ENCODE measurements at places on chromosomes 1 and 21.

GRCh38 chr1:40627987-40628902 lies 37.2 kb downstream of the RIMS3 start:
- no peak for DNase-seq

GRCh38 chr1:79633456-79633855 lies 626.9 kb upstream of the ADGRL4 start:
- no peak for DNase-seq

GRCh38 chr1:115668579-115668978 lies 26.8 kb downstream of the VANGL1 start:
- no peak for DNase-seq

DNA sequence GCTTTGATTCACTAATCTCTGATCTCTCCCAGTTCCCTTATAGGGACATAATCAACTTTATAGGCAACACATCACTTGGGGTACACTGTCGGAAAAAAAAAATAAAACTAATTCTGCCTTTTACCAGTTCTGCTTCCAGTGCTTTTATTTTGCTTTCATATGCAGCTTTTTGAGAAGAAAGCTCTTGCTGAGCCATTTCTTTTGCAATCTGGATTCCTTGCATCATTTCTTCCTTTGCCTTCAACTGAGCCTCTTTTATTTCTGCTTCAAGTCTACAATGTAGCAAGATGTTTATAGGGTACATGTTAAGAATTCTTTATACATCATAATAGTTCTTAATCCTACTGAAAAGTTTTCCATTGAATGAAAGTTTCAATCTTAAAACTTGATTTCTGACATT lies 30.6 kb downstream of the KIF14 start:
- DNase-seq, result no peak

- no peak for DNase-seq
These were observed 67.7 kb downstream of the ATP1A1 start for GRCh38 chr1:116440731-116441130.
